ENCODE measurements at places on chromosomes 5 and 9.

- peak; percentile 38 for DNase-seq
Observed at GRCh38 chr5:376799-377325, 55.3 kb downstream of the AHRR start.

- DNase-seq = no peak
Observed at GRCh38 chr5:71955723-71956122, 151.6 kb upstream of the MAP1B start.

- DNase-seq = no peak
Observed at GRCh38 chr9:73156865-73157187, 5.2 kb downstream of the ANXA1 start.

GRCh38 chr5:115465431-115465830, 79.1 kb downstream of the FEM1C start:
- no peak for DNase-seq

- no peak for DNase-seq
Observed at GRCh38 chr5:132383261-132383660, 13.8 kb downstream of the SLC22A5 start.

DNA sequence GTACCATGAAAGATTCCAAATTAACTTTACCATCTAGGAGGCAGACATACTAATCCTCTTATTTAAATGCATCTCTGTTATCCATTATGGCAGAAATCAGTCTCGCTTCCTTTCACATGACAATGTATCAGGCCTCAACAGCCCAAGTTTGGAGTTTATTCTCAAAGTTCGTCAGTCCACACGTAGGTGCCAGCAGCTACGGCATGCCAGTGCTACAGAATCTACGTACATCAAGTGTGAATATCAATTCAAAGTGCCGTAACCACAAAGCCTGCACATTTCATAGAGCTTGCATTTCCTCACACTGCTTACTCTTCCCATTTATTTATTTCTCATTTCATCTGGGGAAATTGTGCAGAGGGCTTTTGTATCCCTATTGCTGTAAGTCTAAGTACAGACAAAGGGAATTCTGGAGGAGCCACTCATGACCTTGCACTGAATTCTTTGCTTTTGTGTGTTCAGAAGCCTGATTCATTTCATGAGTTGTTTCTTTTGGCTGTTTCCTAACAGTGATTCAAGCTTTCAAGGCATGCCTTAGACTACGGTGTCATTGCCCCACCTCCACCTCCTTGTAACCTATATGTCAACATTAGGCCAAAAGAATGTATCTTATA, 10.0 kb downstream of the ENC1 start:
- no peak for DNase-seq

GRCh38 chr9:84266087-84266561, 74.4 kb downstream of the SLC28A3 start:
- no peak for DNase-seq

All from activated CD8-positive, alpha-beta memory T cell treated with anti-CD3 and anti-CD28 coated beads, Interleukin-2, amount 10 ng/mL, durations not matched to agents 7 days and 5 days (primary cell).